Hypothalamus (tissue), 51 donors: ENCODE measurements at places on chromosomes 4 and X.

- no peak for DNase-seq
Measured at GRCh38 chrX:110699109-110699508, 96.5 kb downstream of the CHRDL1 start.

DNA sequence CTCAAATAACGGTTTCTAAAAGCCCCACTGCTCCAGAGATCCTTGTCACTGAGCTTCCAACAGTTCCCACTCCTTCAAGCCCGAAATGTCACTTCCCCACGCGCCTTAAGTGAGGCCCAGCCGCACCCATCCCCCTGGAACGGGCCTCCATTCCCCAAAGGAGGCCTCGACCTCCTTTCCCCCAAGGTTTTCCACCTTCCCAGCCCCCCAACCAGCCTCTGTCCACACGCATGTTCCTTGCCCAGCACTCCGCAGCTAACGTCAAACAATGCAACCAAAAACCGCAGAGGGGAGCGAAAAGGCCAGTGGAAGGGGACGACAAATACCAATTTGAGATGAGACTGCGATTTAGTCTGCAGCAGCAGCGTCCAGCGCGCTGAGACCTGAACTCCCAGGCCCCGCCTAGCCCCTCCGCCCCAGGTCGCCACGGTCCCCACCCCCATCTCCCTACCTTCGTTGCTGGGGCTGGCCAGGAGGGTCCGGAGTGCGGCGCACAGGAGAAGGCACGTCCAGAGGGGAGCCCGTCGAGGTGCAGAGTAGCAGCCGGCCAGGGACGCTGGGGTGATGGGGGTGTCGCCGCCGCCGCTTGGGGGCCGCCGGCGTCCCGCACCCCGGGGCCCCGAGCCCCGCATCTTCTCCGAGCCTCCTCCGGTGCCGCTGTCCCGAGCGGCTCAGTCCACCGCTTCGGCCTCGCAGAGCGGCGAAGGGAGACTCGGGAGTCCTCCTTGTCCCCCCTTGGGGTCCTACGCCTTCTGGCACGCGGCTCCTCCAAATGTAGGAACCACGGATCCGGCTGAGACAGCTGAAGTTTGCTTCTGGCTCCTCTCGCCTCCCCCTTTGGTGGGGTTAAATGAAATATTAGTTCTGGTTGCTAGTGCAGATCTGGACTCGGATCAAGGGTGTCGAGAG lies 924 bp downstream of the EPHA5 start:
- DNase-seq = no peak

- no peak for DNase-seq
Measured at GRCh38 chr4:27381815-27382214, 521.2 kb downstream of the STIM2 start.

DNA sequence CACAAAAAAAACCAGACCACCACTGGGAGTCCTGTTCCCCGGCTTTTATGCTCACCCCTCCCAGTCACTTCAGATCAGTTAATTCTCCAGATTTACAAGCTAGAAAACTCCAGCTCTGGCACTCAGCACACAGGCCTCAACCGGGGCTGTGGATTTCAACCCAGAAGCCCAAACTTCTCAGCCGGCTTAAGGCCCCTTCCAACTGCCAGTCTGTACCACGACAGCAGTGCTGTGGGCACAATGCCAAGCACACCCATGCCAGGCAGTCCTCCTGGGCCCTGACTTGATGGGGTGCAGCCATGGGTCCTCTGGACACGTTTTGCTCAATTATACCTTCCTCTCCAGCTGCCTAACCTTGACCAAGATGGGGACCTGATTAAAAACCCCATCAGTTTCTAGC lies 12.2 kb downstream of the SOD3 start:
- no peak for DNase-seq

- DNase-seq = no peak
Measured at GRCh38 chr4:25704516-25704915, 48.9 kb downstream of the SLC34A2 start.

GRCh38 chr4:81152839-81153713 lies 61.9 kb downstream of the PRKG2 start:
- DNase-seq = no peak

DNA sequence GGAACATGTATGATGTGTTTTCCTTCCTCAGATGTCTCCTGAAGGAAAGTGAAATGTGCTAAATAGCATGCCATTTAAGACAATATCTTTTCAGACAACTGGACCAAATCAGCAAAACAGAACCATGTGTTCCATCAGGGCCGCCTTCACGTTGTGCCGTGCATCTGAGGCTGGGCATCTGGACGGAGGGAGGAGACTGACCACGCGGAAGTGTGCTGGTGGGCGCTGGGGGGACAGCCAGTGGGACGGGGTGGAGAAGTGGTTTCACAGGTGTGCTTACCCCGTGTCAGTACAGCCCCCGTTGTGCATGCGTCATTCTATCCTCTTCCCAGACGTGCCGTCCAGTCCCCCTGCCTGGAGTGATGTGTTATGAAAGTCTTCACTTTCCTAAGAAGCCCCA lies 342.1 kb upstream of the FAT1 start:
- no peak for DNase-seq

DNA sequence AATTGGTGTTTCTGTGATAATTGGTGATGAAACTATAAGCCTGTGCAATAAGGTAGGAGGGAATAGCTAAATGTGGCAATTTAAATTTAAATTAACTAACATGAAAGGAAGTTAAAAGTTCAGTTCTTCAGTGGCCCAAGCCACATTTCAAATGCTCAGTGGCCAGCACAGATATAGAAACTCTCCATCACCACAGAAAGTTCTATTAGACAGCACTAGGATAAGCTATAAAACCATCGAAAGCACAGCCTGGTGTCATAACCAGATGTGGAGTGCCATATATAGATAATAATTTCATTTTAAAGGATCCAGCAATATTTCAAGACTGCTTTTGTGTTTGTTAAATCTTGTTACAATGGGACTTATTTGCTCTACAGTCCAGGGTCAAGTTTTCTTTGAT lies 119.3 kb upstream of the NR3C2 start:
- no peak for DNase-seq
